Gastrocnemius medialis (tissue), 4 donors: ENCODE measurements at places on chromosomes 12 and 14.

GRCh38 chr14:56659378-56659777 is 79.8 kb downstream of the TMEM260 start:
- no peak for DNase-seq

GRCh38 chr12:93783832-93784231 is 106.7 kb downstream of the CRADD start:
- DNase-seq = peak; percentile 35

DNA sequence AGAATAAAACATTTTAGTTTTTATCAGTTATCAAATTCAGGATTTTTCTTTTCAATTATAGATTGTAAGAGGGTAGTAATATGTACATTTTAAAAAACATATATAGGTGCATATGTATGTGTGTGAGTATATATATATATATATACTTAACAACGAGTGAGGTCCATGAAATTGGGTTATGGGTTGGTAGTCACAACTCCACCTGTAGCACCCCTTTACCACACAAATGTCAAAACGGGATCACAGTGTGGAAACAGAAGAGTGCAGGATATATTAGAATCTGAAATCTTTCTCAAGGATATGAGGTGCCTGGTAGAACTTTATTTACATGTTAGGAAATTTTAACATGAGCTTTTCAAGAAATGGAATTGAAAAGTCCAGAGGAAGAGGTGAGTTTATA is 31.3 kb downstream of the MIA2 start:
- no peak for DNase-seq

- no peak for DNase-seq
Observed at GRCh38 chr14:88026890-88027289, 22.0 kb downstream of the GPR65 start.

DNA sequence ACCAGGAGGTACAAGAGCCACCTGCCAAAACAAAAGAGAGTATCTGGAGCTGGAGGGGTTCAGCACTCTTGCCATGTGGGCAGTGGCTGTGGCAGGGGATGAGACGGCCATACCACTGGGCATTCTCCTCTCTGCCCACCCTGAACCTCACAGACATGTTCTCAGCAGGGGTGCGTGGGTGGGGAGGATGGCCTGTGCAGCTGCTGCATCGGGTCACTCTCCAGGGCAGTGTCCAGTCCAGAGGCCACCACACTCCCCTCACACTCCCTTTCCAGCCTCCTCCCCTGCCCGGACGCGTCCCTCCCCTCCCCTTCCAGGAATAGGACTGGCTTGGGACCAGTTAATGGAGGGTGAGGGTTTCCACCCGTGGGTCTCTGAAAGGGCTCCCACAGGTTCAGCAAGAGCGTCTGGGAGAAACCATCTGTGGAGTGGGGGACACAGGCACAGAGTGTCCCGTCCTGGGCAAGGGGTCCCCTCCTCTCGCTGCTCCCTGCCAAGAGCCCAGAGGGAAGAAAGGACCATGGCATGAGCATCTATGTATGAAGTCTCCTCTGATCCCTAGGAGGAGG is 501 bp downstream of the C1R start:
- DNase-seq = no peak

GRCh38 chr14:88426271-88426670 is 40.8 kb downstream of the SPATA7 start:
- no peak for DNase-seq

GRCh38 chr14:71711125-71711524 is 221.1 kb upstream of the RGS6 start:
- DNase-seq = no peak

DNA sequence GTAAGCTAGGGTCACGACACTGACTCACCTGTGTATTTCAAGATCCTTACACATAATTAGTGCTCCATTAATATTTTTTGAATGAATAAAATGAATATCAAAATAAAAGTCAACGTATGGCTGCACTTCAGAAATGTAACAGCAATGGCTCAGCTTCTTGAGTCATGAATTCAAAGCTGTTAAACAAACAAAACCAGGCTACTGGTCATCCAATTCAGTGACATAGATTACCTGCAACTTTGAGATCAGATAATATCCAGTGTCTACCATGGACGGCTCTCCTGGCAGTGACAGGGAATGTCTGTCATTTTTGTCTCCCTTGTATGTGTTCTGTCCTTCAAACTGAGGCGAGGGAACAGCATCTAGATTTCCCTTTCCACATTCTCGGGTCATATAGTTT is 225.6 kb downstream of the EFCAB11 start:
- DNase-seq = no peak

DNA sequence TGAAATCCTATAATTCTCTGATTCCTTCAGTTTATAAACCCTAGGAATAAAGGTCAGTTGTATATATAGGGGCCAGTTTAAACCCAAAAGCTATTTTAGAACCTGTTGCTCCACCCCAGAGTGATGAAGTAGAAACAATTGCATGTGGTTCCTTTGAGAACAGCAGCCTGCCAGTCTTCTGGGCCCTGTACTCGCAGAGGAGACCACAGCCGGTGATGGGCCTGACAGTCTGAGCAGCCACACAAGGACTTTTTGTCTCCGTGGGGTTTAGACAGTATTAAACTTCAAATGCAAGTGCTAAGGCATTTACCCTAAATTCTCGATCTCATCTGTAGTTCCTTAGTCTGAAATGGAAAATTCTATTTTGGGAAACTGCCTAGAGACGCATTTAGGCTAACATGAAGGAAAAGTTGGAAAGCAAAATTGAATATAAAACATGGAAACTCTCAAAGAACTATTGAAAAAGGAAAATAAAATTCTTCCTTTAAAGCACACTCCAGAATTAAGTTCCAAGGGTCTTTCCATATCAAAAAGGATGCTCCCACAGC is 80.6 kb downstream of the PRICKLE1 start:
- DNase-seq = no peak
